ENCODE measurements at places on chromosomes 4 and X.
A peak's percentile ranks its signal among the peaks of the same experiment; 100 is the strongest.

DNA sequence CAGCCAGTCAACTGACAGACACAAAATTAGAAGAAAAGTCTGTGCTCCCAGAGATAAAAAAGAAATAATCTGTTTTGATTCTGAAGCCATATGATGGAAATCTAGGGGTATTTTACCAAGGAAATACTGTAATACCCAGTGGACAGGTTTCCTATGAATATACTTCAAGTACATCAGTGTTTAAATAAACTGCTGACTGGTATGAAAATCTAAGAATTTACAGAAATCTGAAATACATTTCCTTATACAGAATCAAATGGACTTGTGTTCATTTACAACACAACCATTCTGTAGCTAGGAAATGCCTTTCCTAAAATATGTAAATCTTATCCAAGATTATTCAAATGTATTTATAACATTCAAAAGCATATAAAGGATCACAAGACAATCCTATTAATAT lies 13.4 kb downstream of the YTHDC1 start:
- no peak for DNase-seq

GRCh38 chr4:139913995-139914598 lies 239.9 kb downstream of the MAML3 start:
- DNase-seq: no peak

GRCh38 chr4:16075975-16076757 lies 7.7 kb downstream of the PROM1 start:
- DNase-seq: no peak

DNA sequence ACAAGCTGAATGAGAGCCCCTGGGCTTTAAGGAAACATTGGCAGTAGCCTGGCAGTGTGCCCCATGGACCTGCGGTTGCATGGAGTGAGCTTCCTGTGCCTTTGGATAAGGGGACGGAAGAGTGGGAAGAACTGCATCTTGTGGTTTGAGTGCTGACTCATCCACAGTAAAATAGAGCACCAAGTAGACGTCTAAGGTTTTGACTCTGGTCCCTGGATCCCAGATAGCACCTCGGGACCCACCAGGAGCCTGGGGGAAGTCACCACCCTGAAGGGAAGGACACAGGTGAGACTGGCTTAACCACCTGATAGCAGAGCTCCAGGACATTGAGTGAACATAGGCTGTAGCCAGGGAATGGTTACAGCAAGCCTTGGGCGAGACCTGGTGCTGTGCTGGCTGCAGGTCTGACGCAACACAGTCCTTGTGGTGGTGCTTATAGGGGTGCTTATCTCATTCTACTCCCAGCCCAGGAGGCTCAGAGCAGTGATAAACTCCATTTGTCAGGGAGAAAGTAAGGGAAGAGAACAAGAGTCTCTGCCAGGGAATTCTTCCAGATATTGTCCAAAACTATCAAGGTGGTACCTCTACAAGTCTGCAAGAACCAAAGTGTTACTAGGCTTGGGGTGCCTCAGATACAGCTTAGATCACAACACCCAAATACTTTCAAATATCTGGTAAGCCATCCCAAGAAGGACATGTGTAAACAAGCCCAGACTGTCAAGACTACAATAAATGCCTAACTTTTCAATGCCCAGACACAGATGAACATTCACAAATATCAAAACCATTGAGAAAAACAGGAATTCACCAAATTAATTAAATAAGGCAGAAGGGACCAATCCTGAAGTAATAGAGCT lies 123.6 kb upstream of the TET2 start:
- DNase-seq: no peak

DNA sequence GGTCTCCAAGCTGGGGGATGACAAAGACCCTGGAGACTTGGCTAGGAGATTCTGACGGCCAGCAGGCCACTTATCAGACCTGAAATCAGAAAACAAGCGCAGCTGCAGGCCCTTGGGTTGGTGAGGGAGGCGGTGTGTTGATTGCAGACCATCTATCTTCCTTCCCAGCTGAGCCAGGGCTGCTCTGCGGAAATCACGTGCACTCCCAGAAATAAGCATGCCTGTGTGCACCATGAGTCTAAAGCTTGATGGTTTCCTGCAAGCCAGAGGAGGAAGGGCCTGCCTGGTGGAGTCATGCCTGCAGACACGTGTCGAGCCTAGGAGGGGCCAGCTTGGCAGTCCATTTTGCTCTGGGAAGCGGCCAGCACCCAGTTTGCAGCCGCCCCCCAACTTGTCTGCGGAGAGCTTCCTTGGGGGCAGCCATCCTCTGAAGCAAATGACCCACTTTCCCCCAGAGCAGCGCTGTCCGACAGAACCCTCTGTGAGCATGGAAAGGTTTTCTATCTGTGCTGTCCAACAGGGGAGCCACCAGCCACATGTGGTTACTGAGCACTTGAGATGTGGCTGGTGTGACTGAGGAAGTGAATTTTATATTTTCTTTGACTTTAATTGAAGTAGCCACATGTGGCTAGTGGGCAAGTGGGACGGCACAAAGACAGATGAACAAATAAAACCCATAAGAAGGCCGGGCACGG lies 175.7 kb upstream of the BCOR start:
- DNase-seq: peak; percentile 82

- no peak for DNase-seq
Measured at GRCh38 chr4:40038977-40039376, 17.7 kb upstream of the N4BP2 start.

- DNase-seq: no peak
Measured at GRCh38 chr4:7804756-7805385, 134.8 kb downstream of the AFAP1 start.

DNA sequence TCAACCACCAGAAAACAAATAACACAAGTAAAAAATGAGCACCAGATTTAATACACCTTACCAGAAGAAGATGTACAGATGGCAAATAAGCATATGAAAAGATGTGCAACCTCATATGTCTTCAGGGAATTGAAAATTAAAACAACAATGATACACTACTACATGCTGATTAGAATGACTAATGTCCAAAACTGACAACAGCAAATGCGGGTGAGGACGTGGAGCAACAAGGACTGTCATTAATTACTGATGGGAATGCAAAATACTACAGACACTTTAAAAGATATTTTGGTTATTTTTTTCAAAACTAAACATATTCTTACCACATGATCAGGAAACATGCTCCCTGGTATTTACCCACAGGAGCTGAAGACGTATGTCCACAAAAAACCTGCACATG lies 140.3 kb downstream of the FRYL start:
- no peak for DNase-seq

DNA sequence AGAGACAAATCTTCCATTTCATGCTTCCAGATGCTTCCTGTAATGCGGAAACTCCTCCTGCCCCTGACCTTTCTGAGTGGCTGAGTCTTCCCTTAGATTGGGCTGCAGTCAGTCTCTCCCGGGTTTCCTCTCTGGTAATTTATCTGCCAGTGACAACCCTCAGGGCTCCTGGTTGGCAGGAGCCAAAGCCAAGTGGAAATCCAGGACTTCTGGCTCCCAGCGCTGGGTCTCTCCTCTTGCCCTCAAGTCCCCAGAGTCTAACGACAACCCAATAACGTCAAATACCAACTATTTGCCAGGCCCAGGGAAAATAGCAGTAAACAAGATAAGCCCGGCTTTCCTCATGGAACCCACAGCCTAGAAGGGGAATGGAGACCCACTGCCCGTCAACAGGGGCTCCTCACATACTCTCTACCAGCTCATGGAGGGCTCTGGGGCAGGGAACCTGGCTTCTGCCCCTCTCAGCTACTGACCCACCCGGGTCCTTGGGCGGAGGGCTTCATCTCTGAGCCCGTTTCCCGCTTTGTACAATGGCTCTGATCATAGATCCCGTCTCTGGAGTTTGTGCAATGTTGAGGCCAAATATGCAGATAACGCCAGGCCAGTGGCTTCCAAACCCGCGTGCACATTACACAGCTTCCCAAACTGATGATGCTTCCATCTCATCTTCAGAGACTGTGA lies 1.1 kb upstream of the TBC1D14 start:
- DNase-seq: no peak

Measured in GDM1 (cell line).